ENCODE measurements at places on chromosomes 2 and 18.

DNA sequence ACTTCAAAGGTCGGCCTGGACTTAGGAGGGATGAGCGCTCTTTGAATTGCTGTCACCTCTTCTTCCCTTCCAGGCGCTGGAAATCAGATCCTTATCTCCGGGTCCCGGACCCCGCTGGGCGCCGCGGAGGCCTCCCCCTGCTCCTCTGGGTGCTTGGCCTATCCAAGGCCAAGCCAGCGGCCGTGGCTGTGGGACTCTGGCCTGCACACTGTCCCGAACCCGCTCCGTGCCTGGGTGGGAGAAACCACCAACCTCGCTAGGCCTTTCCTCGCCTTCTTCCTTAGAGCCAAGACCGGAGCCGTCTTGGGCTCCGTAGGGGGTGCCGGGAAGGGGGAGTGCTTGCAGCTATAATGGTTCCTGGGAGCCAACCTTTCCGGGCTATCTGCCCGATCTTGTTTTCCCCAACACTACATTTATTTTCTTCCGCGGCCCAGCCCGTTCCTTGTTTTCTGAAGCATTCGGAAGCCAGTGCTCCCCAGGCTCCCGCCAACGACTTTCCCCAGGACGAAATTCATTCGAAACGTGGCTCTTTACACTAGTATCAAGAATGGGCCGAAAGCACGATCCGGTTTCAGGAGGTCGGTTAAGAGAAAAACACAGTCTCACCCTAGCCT lies 2.4 kb downstream of the OSR1 start:
- DNase-seq = no peak

- DNase-seq = no peak
Observed at GRCh38 chr2:224724331-224724730, 8.2 kb upstream of the CCDC195 start.

- DNase-seq = no peak
Observed at GRCh38 chr2:145283131-145283530, 763.2 kb upstream of the ZEB2 start.

- no peak for DNase-seq
Observed at GRCh38 chr2:28616396-28616999, 120.6 kb downstream of the PLB1 start.

DNA sequence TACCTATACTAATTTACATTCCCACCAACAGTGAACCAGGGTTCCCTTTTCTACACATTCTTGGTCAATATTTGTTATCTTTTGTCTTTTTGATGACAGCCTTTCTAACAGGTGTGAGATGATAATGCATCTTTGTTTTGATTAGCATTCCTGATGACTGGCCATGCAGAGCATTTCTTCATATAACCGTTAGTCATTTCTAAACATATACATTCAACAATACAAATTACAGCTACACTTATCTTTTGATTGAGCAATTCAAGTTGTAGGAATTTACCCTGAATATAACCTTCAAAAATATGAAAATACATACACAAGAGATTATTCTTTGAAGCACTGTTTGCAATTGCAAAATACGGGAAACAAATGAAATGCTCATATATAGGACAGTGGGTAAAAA lies 94.9 kb downstream of the TMEM131 start:
- no peak for DNase-seq

- no peak for DNase-seq
Observed at GRCh38 chr2:168165985-168166901, 81.2 kb downstream of the STK39 start.

- no peak for DNase-seq
Observed at GRCh38 chr18:42196651-42197050, 241.6 kb downstream of the PIK3C3 start.

- no peak for DNase-seq
Observed at GRCh38 chr2:227013881-227014280, 150.1 kb downstream of the COL4A4 start.

- no peak for DNase-seq
Observed at GRCh38 chr2:216559625-216560156, 61.0 kb downstream of the RPL37A start.

GRCh38 chr2:205564346-205565141 lies 117.8 kb upstream of the NRP2 start:
- DNase-seq = no peak

- DNase-seq = no peak
Observed at GRCh38 chr2:30223413-30223874, 7.9 kb upstream of the LBH start.

GRCh38 chr2:240553956-240554480 lies 3.8 kb downstream of the ANKMY1 start:
- no peak for DNase-seq

- no peak for DNase-seq
Observed at GRCh38 chr18:27711382-27711781, 465.5 kb downstream of the CDH2 start.

GRCh38 chr2:43363120-43363519 lies 136.7 kb upstream of the ZFP36L2 start:
- no peak for DNase-seq

DNA sequence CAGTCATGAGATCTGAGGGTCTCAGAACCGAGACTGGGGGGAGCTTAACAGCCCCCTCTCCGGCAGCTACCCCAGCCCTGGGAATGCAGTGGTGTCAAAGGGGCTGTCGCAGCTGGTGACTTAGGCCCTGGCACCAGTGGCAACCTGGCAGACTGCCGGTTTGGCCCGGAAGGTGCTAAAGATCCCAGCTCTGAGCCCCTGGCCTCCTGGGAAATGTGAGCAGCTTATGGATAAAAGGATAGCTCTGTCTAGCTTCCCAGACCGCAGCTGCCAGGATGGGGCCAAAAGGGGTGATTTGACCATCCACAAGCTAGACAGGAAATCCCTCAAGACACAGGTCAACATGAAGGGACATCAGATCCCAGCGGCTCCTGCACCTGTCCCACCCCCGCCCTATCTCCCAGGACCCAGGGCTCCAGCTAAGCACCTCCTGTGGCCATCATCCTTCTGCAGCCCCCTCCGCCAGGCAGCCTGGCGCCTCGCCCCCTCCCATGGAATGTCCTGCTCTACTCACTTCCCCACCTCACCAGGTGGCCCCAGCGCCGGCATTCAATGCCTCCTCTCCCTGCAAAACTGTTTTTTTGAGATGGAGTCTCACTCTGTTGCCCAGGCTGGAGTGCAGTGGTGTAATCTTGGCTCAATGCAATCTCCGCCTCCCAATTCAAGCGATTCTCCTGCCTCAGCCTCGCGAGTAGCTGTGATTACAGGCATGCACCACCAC lies 33.2 kb upstream of the EFHD1 start:
- no peak for DNase-seq

DNA sequence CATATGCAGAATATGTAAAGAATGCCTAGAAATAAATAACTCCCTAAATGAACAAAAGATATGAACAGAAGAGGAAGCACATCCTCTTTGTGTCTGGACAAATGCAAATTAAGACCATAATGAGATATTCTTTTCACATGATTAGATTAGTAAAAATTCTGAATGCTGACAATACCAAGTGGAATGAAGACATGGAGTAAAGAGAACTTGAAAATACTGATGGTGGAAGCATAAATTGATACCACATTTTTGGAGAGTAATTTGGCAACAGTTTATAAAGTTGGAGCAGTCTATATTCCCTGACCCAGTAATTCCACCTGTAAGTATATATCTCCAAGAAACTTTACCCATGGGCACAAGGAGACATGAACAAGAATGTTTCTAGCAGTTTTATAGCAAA lies 130.0 kb downstream of the CAPN13 start:
- DNase-seq = no peak

DNA sequence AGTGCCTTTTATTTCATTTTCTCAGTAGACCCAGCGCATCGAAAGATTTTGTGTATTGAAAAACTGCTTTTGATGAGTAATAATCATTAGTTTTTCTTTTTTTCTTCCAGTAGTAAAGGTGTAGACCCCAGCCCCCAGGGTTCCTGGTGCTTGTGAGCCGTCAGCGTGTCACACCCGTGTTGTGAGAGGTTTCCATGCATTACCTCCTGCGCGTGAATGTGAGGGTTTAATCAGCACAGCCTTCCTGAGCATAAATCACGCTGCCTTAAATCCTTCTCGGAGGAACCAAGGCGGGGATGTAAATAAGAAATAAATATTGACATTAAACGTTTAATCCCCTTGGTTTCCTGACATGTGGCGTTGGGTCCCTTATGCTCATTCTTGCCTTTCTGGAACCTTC lies 24.3 kb downstream of the TSHZ1 start:
- DNase-seq = no peak

- DNase-seq = no peak
Observed at GRCh38 chr2:112622528-112622849, 23.2 kb upstream of the SLC20A1 start.

DNA sequence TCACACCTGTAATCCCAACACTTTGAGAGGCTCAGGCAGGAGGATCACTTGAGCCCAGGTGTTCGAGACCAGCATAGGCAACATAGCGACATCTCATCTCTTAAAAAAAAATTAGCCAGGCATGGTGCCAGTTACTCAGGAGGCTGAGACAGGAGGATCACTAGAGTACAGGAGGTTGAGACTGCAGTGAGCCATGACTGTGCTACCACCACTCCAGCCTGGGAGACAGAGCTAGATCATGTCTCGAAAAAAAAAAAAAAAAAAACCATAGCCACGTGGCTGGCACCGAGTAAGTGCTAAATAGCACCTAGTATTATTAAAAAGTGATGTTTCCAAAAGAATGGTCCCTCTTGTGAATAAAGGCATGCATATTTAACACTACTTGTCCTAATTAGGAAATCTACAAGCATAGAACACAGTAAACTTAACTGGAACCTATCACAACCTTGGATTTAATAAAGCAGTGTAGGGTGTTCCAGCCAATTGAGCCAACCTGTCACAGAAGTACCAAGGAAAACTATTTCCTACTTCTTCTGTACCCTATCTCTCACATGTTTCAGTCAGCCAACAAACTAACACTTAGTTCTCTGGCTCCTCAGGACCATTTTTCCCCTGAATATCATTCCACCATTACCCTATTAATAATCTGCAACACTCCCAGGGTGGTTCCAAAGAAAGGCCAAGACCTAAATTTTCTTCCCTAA lies 8.8 kb downstream of the RAB1A start:
- no peak for DNase-seq

GRCh38 chr2:121804340-121804739 lies 48.9 kb downstream of the TSN start:
- DNase-seq = no peak

DNA sequence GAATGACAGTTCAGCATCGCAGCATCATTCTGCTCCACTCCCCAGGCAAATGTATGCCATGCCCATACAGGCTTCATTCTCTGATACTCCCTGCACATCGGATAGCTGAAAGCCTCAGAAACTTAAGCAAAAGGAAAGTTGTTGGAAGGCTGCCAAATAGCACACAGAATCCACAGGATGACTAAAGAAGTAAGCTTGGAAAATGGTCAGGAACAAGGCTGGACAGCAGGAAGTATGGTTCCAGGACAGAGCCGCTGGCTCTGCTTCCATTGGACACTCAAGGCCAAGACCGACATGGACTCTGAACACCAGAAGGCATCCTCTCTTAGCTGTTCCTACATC lies 256.5 kb downstream of the CDH20 start:
- no peak for DNase-seq

DNA sequence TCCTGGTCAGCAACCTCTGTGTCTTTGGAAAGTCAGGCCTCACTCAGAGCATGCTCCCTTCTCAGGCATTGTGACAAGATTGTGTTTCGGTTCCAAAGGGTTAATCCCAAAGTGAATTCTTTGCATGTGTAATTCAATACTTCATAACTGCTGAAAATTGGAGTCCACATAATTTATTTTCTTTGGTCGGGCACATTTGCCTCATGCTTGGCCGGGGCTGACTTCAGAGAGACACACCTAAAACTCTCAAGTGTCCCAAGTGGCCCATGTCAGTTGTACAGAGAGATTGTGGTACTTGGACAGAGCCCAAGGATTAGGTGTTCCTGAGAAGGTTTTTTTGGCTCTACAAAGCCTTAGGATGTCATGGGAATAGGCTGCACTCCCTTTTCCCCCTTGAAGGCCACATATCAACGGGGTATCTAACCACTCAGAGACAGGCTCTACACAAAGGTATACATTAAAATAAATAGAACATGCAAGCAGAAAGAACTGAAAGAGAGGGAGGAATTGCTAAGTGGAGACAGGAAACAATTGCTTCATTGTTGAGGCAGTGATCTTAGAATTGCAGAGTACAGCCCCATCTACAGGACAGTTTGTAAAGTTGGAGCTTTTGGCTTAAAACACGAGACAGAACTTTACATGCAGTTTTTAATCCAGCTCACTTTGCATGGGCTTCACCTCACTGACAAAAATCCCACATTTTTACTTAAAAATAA lies 1232.3 kb upstream of the ZEB2 start:
- no peak for DNase-seq

Data from stimulated activated CD4-positive, alpha-beta T cell treated with anti-CD3 and anti-CD28 coated beads, Interleukin-12 subunit alpha, Interleukin-12 subunit beta, amount 100 ng/mL, for 24 hours (primary cell).